ENCODE measurements at places on chromosomes 3 and 15. TPM values are rescaled to one million over a fixed set of nuclear protein-coding genes. Genes with fewer than 3 reads are reported as not detected.

TNNC1 gene
- polyA plus RNA-seq, result 1.7 TPM

SERINC4 gene
- polyA plus RNA-seq, result not detected

- DNase-seq, result no peak
Observed at GRCh38 chr15:95958382-95958781, 372.1 kb upstream of the NR2F2 start.

DNA sequence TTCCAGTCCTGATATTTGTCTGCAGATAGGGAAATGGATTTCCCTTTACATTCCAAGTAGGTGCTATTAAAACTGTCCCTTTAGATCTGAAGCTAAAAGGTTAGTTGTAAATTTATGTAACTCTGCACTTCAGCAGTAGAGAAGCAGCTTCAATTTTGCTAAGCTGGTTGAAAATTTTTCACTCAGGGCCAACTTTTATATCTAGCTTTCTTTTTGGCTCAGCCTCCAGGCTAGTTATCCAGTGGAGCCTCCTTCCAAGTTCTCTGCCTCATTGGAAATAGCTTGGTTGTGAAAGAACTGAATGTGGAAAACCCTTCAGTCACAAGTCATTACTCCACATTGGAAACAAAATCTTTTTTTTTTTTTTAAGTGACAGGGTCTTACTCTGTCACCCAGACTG is 8.2 kb upstream of the ZNF660 start:
- no peak for DNase-seq

DNA sequence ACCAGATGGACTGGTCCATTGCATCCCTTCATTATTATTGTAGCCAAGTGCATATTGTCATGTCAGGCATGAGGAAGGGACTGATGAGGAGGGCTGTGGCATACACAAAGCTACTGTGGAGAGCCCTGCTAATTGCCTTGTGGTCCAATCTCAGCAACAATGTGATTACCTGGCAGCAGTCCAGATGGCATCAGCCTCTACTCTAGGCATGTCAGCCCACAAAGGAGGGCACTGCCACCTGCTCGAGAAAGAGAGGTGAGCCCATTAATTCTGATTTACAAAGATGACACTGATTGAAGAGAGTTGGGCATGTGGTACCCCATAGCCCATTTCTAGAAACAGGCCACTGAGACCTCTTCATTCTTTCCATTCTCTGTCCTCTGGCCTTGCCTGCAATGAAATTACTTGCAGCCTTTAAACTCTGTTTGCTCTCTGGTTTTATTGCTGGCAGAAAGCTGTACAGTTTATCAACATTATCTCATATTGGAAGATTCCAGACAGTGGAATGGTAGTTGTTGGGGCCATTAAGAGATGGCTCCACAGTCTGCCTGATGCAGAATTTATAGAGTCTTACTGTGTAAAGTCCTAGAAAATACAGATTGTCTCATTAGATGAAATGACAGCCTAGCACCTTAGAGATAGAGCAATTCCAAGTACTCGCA is 307.7 kb downstream of the ARPP21 start:
- DNase-seq, result no peak

GRCh38 chr3:108090049-108090700 is 656 bp downstream of the CD47 start:
- no peak for DNase-seq

GRCh38 chr3:171876680-171877147 is 33.6 kb downstream of the TMEM212 start:
- DNase-seq, result peak; percentile 96
